ENCODE measurements at places on chromosomes 7 and 10.

DNA sequence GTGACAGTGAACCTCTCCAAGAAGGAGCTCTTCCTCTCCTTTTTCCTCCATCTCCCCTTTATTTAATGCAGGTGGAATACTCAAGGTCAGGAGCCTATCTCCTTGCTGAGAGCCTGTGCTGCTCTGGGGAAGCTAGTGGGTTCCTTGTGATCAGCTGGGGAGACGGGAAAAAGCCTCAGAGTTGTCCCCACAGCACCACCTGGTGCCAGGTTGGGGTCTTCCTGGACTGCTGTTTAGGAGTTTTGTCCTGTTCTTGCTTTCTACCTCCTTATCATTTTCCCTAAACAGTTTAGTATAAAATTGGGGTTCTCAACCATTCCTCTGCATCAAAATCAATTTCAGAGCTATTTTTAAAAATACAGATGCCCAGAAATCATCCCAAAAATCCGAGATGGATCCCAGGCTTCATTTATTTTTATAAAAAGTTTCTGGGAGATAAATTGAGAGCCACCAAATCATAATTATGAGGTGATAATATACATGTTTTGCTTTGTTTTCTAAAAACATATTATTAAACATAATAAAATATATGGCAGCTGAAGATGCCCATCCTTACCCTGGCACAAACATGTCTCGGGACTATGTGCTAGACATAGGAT is 44.3 kb downstream of the MACC1 start:
- peak; percentile 38 for DNase-seq

DNA sequence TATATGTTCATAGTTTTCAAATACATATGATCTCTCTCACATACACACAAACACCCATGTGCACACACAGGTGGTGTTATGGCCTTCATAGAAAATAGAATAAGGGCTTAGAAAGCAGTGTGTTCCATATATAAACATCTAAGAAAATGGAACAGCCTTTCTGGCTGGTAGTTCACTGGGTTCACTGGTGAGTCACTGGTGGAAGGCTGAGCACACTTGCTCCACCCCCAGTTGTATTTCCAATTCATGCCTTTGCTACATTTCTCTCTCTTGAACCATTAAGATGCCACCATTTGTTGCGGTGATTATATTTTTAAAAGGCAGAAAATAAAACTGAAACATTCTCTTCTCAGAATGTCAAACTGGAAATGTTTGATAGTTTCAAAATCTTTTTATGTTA is 252.1 kb downstream of the GLI3 start:
- no peak for DNase-seq

DNA sequence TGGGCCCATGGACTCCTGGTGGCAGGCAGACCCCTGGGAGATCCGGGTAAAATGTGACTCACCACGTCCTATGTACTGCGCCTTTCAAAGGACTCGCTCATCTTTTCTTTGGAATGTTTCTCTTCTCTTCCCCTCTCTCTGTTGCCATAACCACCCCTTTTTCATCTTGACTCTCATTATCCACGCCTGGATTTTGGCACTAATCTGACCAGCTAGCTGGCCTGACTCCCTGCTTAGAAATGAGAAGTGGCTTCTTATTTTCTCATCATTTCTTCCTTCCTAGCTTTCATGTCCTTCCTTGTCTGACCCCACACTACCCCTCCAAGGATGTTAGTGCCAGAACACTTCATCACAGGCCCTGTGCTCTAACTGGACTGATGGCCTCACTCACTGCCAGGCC is 98.0 kb upstream of the FAM171A1 start:
- DNase-seq, result no peak

GRCh38 chr7:3732395-3733005 is 431.4 kb downstream of the SDK1 start:
- DNase-seq, result no peak

GRCh38 chr7:155227788-155228458 is 69.8 kb upstream of the INSIG1 start:
- DNase-seq, result no peak

GRCh38 chr7:66464059-66464458 is 164.6 kb upstream of the KCTD7 start:
- DNase-seq, result no peak

DNA sequence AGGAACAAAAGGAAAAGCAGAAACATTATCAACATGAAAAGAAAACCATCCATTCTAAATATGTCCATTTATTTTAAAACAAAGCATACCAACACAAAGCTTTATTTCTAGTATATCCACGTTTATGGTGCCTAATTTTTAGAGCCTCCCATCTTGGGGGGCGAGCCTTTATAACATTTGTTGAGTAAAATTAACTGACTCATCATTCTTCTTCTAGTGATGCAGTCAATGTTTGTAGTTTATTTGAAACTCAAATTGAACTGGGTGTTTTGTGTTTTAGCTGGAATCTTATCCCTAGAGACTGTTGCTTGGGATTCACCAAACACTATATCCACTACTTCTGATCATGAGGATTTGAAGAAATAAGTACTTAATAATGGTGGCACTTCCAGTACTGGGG is 366.4 kb upstream of the NPVF start:
- DNase-seq, result no peak

GRCh38 chr10:49370326-49371100 is 25.4 kb downstream of the DRGX start:
- no peak for DNase-seq

GRCh38 chr7:142773937-142774744 is 3.4 kb downstream of the PRSS2 start:
- no peak for DNase-seq

DNA sequence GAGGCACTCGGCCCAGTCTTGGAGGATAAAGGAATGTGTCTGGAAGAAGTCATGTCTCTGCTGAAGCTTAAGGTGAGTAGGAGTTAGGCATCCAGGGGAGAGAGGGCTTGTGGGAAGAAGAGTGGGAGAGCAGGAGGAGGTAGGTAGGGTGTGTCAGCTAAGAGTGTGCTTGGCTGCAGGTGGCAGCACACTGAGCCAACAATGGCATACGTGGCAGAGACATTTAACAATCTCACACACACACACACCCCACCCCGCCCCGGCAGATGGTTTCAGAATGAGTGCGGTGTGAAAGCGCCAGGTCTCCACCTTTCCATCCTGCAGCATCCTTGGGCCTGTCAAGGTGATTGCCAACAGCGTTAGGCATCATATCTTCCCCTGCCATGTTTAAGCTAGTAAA is 11.2 kb upstream of the ARPC1A start:
- no peak for DNase-seq

All from fibroblast of skin of left quadriceps (primary cell).